Right atrium auricular region (tissue), 2 donors: ENCODE measurements at places on chromosomes 11 and 22. TPM values are rescaled to one million over a fixed set of nuclear protein-coding genes. Genes with fewer than 3 reads are reported as not detected.

GRCh38 chr11:110564676-110565356, 135.1 kb downstream of the FDX1 start:
- DNase-seq: no peak
- no peaks in the 10 kb centered on the region for H3K36me3 ChIP-seq
- no peak overlapping the region for H3K4me3 ChIP-seq
- H3K4me1 ChIP-seq: no peaks in the 10 kb centered on the region
- H3K27me3 ChIP-seq: no peaks in the 10 kb centered on the region
- no peak overlapping the region for H3K27ac ChIP-seq

- H3K36me3 ChIP-seq: no peaks in the 10 kb centered on the region
- H3K27me3 ChIP-seq: no peaks in the 10 kb centered on the region
Measured at GRCh38 chr11:130726234-130727037, 189.8 kb downstream of the SNX19 start.

- no peak overlapping the region for H3K27ac ChIP-seq
- no peak for DNase-seq
- no peaks in the 10 kb centered on the region for H3K4me1 ChIP-seq
- no peaks in the 10 kb centered on the region for H3K27me3 ChIP-seq
- no peak overlapping the region for H3K4me3 ChIP-seq
Measured at GRCh38 chr22:44718418-44718817, 16.4 kb downstream of the PRR5 start.

DNA sequence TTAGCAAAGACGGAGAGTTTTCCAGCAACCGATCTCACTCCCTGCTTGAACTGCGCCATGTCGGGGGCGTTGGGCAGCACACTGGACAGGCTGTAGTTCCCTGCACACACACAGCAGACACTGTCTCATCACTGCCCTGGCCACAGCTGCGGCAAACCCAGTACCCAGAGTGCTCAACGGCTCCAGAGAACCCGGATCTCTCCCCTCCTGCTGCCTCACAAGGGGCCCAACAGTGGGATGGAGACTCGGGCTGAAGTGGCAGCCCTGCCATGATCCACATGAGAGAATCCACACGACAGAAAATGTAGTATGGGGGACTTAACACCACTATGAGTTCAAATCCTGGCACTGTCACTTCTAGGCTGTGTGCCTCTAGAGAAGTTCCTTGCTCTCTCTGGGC, 58.0 kb downstream of the ARFGAP3 start:
- no peak overlapping the region for H3K27ac ChIP-seq
- H3K4me1 ChIP-seq: peaks cover 32% of the 10 kb centered on the region
- DNase-seq: no peak
- peaks cover 47% of the 10 kb centered on the region for H3K36me3 ChIP-seq
- no peak overlapping the region for H3K4me3 ChIP-seq

RAG2 gene
- not detected for total RNA-seq

CFAP300 gene
- total RNA-seq: 1.8 TPM

HTR3A gene
- 0.24 TPM for total RNA-seq

NRXN2 gene
- 1.4 TPM for total RNA-seq

SLC22A8 gene
- total RNA-seq: not detected
